GM12891 (cell line): ENCODE measurements at places on chromosomes 2 and 18.

GRCh38 chr2:40192864-40193669 is 258.8 kb downstream of the SLC8A1 start:
- DNase-seq, result no peak

GRCh38 chr2:203824603-203825002 is 43.0 kb upstream of the CTLA4 start:
- DNase-seq, result no peak

DNA sequence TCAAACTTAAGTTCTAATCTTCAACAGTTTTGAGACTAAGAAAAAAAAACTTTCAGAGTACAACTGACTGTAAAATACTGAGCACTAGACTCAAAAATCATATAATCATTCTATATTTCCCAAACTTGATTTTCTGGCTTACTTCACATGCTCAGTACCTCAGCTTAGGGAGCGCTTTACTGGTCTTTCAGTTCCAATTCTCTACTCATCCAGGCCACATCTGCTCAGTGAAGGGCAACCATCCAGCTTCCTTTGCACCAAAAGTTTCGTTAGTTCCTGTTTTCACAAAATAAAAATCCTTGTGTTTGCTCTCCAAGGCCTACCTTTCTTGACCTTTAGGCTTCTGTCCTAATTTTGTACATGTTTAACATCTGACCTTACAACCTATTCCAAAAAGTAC is 287.6 kb upstream of the LRRTM1 start:
- DNase-seq, result no peak

- DNase-seq, result no peak
Measured at GRCh38 chr2:58851598-58851997, 610.5 kb upstream of the FANCL start.

- no peak for DNase-seq
Measured at GRCh38 chr18:11574545-11574944, 34.9 kb upstream of the SLC35G4 start.

- DNase-seq, result no peak
Measured at GRCh38 chr2:174881678-174882077, 117.4 kb upstream of the CHRNA1 start.

DNA sequence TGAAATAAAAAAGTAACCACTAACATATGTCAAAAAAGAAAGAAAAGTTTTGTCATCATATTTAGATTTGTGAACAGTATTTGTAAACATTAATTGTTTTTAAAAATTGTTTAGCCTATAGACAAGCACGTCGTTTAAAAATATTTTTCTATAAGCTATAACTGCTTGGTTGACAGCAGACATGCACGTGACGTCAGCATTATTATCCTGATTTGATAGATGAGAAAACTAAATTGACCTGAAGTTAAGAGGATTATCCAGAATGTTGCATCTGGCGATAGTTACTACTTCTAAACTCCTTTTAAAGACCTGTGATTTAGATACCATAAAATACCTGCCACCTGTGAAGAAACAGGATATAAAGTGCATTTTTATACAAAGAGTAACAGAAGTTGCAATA is 156.9 kb upstream of the BARD1 start:
- no peak for DNase-seq

DNA sequence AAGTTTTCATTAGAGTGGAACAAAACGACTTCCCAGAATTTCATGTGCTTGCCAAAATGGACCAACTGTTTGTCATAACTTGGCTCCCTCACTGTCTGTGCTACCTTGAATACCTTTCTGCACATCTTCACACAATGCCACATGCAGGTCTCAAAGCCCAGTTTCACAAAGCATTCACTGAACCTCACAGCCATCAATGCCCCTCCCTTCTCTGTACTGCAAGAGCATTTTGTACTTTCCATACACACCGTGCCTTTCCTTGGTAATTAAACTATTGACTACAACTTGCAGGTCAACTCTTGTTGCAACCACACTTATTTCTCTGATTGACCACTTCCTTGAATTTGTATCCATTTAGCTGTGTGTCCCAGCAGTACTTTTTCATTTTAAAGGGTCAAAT is 50.5 kb downstream of the PAX3 start:
- DNase-seq, result no peak

DNA sequence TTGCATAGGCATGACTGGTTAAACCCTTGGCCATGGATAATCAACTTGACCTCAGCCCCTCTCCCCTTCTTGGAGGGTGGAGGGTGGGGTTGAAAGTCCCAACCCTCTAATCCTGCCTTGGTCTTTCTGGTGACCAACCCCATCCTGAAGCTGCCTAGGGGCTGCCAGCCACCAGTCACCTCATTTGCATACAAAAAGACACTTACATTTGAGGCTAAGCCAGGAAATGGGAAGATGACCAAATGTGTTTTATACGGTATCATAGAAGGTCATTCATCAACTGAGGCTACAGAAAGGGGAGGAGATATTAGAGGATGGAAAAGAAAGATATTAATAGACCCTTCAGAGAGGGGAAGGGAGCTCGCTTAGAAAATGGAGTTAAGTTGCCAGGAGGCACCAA is 96.8 kb downstream of the NCK2 start:
- no peak for DNase-seq

DNA sequence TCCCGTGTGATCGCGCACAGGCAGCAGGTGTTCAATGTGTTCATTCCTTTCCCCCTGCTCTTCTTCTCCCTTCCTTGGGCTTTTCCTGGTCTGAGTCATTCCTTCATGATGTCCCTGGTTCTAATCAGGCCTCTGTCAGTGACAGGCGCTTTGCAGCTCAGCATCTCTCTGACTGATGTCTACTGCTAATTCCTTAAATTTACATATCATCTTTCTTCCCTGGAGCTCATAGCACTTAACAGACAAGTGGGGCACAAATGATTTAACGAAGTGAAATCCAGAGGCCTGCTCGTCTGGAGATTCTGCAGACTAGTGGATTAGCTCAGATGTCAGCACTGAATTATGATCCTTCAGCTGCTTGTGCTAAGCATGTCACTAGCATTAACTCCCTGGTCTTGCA is 77.9 kb downstream of the NRP2 start:
- DNase-seq, result no peak

- DNase-seq, result no peak
Measured at GRCh38 chr2:86293612-86294011, 43.8 kb downstream of the REEP1 start.

DNA sequence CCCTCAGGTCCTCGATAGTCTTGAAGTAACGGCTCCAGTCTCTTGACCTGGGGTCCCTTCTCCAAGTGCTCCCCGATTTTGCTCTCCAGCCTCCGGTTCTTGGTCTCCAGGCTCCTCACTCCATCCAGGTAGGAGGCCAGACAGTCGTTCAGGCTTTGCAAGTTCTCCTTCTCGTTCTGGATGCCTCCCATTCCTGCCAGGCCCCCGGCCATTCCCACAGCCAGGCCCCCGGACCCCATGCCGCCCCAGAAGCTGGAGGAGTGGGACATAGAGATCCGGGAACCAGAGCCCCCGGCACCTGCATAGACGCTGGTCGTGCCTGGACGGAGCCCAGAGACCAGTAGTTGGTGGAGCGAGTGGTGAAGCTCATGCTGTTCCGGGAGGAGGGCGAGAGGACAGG is 29.0 kb upstream of the RAB31 start:
- DNase-seq, result no peak

GRCh38 chr2:228675646-228676045 is 494.2 kb upstream of the SPHKAP start:
- no peak for DNase-seq

DNA sequence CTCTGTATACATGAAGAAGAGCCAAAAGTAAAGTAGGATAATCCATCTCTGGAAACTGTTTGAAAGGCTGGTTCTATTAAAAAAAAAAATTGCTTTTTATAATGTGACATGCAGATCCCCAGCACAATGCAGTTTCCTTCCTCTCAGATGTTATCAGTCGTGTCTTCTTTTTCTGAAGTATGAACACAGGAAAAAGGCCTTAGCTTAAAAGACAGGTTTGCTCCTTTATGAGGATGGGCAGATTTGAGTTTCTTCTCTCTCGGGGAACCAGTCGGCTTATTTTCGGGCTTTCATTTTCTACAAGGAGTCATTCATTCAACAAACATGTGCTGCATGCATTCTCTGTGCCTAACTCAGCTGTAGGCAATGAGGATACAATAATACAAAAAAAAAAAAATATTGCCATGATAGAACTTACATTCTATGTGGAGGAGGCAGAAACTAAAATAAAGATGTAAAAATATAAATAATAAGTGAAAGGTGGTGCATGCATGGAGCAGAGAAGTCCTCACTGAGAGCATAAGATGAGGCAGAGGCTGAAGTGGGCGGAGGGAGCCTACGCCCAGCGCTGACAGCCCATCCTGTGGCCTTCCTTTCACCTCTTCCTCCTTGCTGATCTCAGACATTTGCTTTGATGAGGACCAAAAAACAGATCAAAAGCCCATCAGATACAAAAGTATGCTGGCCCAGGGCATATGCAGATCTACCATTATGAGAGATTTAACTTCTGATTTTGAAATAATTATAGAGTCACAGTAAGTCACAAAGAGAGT is at the start of gene CD226:
CD226 (minus strand) TSS at position 513 of the 773 bp plus-strand sequence; CDS start at position 46, 467 bp downstream.
- DNase-seq, result no peak
